ENCODE measurements at places on chromosomes 11 and 22.
A peak's percentile ranks its signal among the peaks of the same experiment; 100 is the strongest.

DNA sequence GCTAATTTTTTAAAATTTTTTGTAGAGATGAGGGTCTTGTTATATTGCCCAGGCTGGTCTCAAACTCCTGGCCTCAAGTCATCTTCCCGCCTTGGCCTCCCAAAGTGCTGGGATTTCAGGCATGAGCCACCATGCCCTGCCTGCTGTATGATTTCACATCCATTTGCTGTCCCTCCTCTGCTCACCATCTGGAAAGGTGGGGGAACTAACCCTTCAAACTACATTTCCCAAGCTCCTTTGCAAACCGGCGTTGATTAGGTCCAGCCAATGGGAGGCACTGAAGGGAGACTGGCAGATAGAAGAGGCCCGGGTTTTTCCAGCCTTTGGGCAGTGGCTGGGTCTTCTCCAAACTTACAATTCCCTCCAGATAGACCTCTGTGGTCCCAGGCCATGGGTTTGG is 19.3 kb downstream of the RFPL1 start:
- no peak for DNase-seq

DNA sequence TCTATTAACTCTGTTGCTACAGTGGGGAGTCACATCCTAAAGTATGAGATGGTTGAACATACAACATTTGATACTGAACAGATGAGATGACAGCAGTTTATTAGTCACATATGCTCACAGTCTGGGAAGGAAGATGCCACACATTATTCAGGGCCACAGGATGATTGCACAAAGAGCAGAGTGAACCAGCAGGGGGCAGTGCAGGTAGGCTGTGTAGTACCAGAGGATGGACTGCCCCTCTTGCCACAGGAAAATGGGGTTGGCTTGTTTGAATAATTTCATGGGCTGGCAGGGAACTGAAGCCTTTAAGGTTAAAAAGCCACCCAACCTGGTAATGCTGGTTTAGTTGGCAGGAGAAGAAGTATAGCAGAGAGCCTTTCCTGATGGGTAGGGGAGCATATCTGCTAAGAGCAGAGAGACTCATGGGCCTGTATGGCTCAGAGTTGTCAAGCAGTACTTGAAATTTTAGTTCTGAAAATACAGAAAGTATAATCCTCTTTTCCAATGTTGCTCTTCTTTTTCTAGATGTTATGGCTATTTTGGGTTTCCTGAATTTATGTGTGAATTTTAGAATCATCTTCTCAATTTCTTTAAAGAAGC is 180.4 kb upstream of the B3GAT1 start:
- no peak for DNase-seq

- no peak for DNase-seq
These were observed 93.1 kb downstream of the NAT10 start for GRCh38 chr11:34198523-34198922.

GRCh38 chr11:26901162-26901561 is 92.8 kb upstream of the FIBIN start:
- DNase-seq: no peak

GRCh38 chr11:113014262-113015097 is 53.3 kb downstream of the NCAM1 start:
- peak; percentile 91 for DNase-seq

- no peak for DNase-seq
These were observed 81.6 kb downstream of the LARGE1 start for GRCh38 chr22:33838644-33839043.

- DNase-seq: no peak
These were observed 40.6 kb downstream of the RSF1 start for GRCh38 chr11:77779935-77780334.

DNA sequence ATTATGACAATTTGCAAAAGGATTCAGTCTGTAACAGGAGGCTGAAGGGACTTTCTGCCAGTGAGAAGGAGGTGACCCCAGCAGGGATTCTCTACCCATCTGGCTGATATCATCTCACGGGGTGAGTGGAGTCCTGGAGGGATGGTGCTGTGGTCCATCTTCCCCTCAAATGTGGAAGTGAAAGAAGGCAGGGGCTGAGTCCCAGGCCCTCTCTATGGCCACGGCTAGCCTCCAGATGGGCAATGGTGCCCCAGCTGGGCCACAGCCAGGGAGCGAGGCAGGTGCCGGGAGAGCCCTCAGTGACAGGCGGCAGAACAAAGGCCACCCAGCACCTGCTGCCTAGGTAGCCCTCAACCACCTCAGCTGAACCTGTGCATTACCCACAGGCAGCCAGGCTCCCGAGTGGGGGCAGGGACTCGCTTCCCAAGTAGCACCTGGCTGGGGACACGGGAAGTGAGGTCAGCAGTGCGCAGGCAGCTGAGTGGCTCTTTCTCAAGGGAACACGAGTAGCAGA is 6.7 kb downstream of the NECTIN1 start:
- DNase-seq: peak; percentile 88

DNA sequence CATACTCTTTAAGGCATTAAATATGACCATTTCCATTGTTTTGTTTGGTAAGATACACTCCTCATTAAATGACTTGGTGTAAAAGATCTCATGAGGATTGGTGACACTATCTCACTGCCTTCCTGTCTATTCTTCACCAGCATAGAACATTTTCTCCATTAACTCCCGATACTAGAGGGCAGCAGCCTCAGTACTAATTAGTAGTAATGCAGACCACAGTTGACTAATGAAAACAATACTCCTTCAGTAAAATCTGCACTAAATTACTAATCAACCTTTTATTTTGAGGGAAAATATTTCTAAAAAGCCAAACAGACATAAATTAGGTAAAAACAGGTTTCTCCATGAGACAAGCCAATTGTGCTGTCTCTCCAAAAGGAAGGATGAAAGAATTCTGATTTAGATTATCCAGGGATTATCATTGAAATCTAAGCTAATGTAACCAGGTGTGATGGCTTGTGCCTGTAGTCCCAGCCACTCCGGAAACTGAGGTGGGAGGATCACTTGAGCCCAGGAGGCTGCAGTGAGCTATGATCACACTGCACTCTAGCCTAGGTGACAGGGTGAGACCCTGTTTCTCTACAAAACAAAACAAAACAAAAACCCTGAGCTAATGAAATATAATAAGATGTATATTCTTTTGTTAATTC is 9.4 kb downstream of the PGM2L1 start:
- peak; percentile 35 for DNase-seq

- DNase-seq: peak; percentile 7
These were observed 172.0 kb upstream of the CADM1 start for GRCh38 chr11:115676206-115676605.

GRCh38 chr11:13277768-13278608 is at the start of gene BMAL1:
BMAL1 (plus strand) TSS chr11:13277790; CDS start chr11:13354309, 76,519 bp downstream.
- DNase-seq: peak; percentile 39

- DNase-seq: no peak
These were observed 45.3 kb upstream of the SHISAL1 start for GRCh38 chr22:44357966-44358465.

DNA sequence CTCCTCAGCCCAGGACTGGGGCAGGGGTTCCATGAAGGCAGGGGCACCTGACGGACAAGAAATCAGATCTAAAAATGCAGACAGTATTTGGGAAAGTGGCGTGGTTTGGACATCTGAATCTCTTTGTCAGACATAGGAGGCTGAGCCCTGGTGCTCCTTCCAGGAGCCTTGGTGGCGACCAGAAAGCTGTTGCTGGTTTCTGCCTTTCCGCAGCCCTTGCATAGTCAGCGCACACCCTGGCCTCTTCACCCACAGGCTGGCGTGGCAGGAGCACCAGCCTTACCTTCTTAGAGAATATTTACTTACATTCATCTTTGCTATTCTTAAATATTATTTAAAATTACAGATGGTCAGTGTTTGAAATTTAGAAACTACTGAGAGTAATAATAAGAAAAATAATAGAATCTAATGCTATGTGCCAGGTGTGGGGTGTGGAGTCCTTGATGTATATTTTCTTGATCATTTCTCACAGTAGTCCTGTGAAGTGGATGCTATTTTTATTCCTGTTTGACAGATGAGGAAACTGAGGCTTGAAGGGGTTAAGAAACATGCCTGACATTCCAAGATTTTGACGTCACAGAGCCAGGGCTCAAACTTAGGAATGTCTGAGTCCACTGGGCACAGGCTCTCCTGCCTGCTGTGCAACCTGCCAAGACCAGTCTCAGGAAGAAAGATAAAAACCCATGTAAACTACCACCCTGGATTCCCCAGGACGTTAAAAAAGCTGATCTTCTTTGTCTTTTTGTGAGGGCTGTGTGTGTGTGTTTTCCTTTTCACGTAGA is 51.6 kb downstream of the TBC1D22A start:
- DNase-seq: no peak

DNA sequence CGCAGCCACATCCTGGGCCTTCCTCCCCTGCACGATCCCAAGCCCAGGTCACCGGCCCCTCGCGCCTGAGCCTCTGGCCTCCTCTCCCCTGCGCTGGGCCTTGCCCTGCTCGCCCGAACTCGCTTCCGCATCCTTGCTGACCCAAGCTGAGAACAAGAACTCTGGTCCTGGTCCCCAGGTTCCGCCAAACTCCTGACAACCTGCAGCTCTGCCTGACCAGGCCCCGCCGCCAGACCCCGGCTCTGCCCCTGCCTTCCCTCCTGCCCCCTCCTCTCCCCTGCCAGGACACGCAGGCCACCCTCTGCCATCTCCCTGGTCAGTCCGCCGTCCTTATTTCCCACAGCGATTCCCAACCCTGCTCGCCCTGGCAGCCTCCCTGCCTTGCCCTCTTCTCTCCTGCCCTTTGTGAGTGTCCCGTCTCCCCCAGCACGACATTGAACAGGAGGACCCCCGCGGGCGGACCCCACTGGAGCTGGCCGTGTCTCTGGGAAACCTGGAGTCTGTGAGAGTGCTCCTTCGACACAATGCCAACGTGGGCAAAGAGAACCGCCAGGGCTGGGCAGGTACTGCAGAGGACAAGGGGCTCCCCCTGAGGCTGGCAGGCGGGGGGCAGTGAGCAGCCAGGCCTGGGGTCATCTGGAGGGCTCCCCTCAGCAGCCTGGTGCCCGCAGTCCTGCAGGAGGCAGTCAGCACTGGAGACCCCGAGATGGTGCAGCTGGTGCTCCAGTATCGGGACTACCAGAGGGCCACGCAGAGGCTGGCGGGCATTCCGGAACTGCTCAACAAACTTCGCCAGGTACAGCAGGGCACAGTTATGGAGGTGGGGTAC is 762 bp downstream of the ANKRD13D start:
- no peak for DNase-seq

DNA sequence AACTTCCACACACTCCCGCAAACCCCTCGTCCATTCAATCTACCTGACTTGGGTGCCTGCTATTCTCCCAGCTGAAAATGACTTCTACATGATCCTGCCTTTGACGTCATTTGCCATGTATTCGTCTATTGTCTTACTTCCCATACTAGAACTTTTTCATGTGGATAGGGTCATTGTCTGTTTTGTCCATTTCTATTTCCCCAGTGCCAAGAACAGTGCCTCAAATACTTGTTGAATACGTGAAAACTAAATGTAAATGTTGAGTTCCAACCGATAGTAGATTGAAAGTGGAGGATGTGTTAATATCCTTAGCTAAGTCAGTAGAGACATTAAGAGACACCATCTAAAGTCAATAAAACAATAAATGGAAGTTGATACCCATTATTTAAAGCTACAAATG is 935 bp downstream of the TRIM68 start:
- no peak for DNase-seq

DNA sequence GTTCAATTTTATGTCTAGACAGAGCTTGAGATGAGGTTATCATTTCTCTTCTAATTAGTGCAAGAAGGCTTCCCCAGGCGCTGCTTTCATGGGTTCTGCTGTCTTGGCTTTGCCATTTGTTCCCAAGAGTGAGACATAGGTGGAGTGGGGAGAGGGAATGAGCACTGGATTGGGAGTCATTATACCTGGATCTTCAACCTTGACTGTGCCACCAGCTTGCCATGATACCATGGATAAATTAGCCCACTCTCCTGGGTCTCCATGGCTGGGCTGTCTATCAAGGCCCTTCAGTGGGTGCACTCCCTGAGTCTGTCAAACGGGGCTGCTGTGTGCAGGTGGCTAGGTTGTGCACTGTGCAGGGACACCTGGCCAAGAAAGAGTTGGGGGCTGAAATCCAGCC is 15.6 kb upstream of the NECTIN1 start:
- no peak for DNase-seq

GRCh38 chr11:123378096-123378495 is 52.0 kb upstream of the GRAMD1B start:
- no peak for DNase-seq

GRCh38 chr11:65524014-65524740 is 706 bp upstream of the SCYL1 start:
- peak; percentile 53 for DNase-seq

DNA sequence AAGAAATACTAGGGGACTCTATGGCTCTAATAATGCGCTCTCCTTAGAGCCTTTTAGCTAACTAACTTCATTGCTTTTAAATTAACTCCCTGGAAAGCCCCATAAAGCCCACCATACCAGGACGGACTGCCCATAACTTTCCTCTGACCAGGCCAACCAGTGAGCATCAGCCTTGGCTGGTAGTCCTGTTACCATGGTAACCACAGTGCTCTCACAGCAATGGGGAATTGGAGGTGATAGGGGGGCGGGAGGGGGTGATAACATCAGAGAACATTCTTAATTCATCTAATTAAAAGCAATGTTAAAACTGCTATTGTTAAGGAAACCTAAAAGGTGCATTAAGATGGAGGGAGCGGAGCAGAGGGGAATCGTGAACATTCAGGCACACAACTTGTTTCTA is 27.2 kb upstream of the CHRM4 start:
- no peak for DNase-seq

GRCh38 chr11:63804259-63804658 is 9.0 kb upstream of the SPINDOC start:
- DNase-seq: no peak

DNA sequence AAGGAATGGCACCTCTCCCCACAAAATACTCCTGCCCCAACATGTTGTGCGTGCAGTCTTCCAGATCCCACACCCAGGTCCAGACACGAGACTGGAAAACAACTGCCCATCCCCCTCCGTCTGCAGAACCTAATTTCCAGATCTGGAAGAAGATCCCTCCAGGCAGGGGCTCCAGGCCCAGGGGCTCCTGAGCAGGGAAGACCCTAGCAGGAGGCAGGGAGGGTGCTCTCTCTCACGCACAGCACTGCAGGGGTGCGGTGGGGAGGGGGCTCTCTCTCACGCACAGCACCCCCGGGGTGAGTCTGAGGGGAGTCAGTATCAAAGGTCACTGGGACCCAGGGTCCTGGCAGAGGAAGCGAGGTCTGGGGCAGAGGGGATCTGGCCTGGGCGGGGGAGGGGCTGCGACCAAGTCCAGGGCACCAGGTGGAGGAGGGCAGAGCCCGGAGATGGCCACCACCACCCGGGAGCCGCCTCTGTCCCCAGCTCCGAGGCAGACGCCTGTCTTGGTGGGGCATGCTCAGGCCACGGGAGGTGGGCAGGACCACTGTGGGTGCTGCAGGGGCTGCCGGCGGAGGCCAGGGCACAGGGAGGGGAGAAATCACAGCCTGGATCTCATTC is 1.7 kb downstream of the MLC1 start:
- no peak for DNase-seq

DNA sequence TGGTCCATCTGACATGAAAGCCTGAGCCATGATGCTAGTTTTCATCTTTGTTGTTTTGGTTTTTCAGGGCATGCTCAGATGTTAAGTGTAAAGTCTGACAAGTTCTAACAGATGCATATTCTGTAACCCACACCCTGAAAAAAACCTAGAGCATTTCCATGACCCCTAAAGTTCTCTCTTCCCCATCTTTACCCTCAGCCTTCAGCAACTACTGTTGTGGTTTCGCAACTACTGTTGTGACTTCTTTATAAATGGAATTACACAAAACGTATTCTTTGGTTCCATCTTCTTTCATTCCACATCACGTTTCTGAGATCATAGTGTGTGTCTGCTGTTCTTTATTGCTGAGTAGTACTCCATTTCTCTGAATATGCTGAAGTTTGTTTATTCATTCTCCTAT is 65.1 kb upstream of the LDLRAD3 start:
- no peak for DNase-seq

- no peak for DNase-seq
These were observed 21.7 kb upstream of the NRGN start for GRCh38 chr11:124717786-124718651.

GRCh38 chr22:49713003-49713402 is 114.7 kb downstream of the BRD1 start:
- DNase-seq: no peak
